Suprapubic skin (tissue), 4 donors: ENCODE measurements at places on chromosomes 5 and 9.

DNA sequence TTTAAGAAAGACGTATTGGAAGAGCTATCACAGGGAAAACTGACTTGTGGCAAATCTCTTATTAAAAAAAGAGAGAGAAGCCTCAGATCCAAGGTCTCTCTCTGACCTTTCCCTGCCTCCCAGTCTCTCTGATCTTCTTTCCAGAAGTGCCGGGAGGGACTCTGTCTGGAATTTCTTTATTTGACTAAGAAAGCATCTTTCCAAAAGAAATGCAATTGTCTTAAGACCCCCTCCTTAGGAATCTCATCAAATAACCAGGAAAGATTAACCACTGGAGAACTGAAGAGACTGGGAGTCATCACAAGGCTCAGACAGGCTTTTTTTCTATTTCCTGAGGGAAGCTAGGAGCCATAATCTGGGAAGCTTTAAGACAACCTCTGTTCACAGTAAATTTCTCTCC, 4.6 kb downstream of the C1QTNF3 start:
- no peak overlapping the region for H3K4me3 ChIP-seq
- peaks cover 10% of the 10 kb centered on the region for H3K4me1 ChIP-seq
- no peak overlapping the region for H3K27ac ChIP-seq
- H3K36me3 ChIP-seq = peaks cover 13% of the 10 kb centered on the region
- H3K27me3 ChIP-seq = no peaks in the 10 kb centered on the region

DNA sequence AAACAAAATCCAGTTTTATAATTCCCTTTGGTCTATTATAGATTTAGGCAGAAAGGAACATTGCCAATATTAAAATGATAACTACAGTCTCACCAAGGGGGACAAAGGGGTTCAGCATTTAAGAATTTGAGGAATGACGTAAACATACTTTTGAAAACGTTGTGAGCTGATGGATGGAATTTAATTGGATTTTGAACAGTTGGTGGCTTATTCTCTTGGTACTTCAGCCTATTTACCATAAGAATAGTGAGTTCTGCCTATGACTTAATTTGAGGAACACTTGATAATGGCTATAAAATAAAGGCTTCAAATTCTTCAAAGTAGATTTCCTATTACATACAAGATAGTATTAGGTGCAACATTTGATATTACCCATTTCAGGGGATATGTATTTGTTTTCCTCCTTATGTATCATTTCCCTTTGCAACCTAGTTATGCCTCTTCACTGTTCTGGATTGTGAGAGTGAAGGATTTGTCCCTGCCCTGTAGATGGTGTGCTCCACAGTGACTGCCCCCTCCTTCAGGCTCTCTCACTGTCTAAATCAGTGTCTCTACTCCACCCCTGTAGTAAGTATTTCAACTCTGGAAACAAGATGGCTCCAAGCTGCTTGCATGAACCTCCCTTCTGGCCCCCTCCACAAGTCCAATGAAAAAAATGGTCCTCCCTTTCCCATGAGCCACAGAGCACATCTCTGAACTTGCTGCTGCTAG, 225.6 kb downstream of the ARHGEF28 start:
- no peaks in the 10 kb centered on the region for H3K27me3 ChIP-seq
- DNase-seq = no peak
- H3K4me3 ChIP-seq = no peak overlapping the region
- H3K36me3 ChIP-seq = no peaks in the 10 kb centered on the region

DNA sequence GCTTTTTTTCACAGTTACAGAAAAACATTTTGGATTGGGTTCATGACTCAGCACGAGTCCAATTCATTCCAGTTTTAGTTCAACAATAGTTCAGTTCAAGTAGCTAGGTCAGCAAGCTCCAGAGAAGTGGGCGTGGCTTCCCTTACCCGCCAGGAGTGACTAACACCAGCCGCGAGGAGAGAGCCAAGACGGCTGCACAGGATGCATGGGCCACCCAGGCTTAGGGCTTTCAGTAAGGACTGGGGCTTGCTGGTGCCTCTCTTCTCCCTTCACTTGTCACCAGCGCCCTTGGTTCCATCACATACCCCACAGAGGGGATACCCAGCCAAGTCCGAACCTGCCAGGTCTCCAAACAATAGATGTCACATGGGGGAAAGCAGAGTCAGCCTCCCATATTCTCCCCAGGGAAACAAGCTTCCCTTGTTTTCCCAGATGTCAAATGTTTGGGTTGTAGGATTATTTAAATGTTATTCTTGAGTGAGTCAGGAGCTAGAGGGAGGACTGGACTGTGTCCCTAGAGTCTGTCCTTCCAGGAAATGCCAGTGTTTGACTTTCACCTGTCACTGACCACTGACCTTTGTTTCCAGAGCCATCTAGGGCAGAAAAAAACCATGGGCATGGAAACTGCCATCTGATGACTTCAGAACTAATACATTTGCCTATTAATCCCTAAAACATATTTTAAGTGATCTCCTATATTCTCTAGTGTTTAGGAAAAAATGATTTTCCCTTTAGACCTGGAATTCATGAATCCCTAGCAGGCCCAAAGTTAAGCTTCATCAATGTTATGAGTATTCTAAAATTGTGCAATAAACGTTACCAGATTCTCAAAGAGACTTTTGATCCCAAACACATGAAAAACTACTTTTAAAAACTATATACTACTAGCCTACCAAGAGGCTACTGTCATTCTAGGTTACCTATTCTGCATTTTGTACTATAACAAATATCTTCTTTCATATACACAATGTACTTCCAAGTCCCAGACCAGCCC, 51.9 kb downstream of the NIPAL4 start:
- peak overlapping the region; percentile 70 for H3K27ac ChIP-seq
- H3K27me3 ChIP-seq = no peaks in the 10 kb centered on the region
- no peaks in the 10 kb centered on the region for H3K36me3 ChIP-seq
- DNase-seq = peak; percentile 95

DNA sequence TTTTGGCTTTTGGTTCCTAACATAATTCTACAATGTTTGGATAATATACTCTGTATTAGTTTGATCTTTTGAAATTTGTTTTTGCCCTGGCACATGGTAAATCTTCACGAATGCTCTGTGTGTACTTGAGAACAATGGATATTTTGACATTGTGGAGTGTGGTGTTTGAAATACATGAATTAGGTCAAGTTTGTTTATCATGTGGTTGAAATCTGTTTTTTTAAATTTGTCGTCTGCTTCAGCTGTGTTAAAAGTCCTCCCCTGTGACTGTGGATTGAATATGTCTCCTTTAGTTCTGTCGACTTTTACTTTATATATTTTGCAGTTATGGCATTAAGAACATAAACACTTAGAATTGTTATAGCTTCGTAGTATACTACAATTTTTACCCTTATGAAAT, 60.3 kb downstream of the DUSP1 start:
- no peak overlapping the region for H3K4me3 ChIP-seq
- peaks cover 25% of the 10 kb centered on the region for H3K4me1 ChIP-seq

DNA sequence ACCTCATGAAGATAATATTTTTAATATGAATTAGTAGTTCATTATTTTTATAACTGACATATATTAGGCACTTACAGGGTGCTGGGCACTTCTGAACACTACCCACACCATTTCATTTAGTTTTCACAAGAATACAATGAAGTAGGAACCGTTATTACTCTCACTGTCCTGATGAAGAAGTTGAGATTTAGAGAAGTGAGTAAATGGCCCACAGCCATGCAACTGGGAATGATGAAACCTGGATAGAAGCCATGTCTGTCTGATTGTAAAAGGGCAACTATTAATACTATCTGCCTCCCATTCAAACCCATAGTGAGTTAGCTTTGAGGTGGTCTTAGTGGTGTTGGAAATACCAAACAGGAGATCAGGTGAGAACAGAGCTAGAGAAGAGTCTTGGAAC, 29.6 kb upstream of the OTULINL start:
- no peaks in the 10 kb centered on the region for H3K27me3 ChIP-seq
- peaks cover 1% of the 10 kb centered on the region for H3K4me1 ChIP-seq
- H3K36me3 ChIP-seq = no peaks in the 10 kb centered on the region
- no peak for DNase-seq
- H3K27ac ChIP-seq = no peak overlapping the region

GRCh38 chr5:43193181-43193893, 1.3 kb downstream of the NIM1K start:
- DNase-seq = no peak
- peaks cover 8% of the 10 kb centered on the region for H3K27me3 ChIP-seq
- H3K27ac ChIP-seq = peak overlapping the region; percentile 64
- H3K4me3 ChIP-seq = peak overlapping the region; percentile 66
- peaks cover 28% of the 10 kb centered on the region for H3K4me1 ChIP-seq

GRCh38 chr9:110880189-110880588, 158.1 kb downstream of the LPAR1 start:
- no peak overlapping the region for H3K4me3 ChIP-seq
- H3K36me3 ChIP-seq = peaks cover 4% of the 10 kb centered on the region
- no peak overlapping the region for H3K27ac ChIP-seq
- no peaks in the 10 kb centered on the region for H3K4me1 ChIP-seq
- H3K27me3 ChIP-seq = no peaks in the 10 kb centered on the region

- no peak overlapping the region for H3K4me3 ChIP-seq
- H3K27ac ChIP-seq = no peak overlapping the region
- H3K36me3 ChIP-seq = no peaks in the 10 kb centered on the region
- no peak for DNase-seq
- H3K27me3 ChIP-seq = no peaks in the 10 kb centered on the region
These were observed 199.4 kb downstream of the ESM1 start for GRCh38 chr5:54785729-54786591.

DNA sequence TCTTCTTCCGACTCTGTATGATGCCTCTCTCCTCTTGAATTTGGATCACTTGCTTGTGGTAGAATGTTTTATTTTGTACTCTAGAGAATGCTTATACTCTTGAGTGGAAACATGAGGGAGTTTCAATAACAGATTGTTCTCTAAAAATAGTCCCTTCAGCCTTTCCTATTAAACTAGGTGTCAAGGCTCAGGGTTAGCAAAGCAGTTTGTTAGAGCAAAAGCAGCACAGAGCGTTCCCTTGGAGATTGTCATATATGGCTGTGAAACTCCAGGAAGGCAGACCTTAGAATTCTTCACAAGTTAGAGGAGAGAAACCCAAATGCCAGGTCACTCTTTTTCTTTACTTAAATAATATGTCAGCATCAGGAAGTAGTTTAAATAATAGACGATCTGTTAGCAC, 33.0 kb downstream of the MAMDC2 start:
- H3K4me1 ChIP-seq = peaks cover 28% of the 10 kb centered on the region
- H3K36me3 ChIP-seq = no peaks in the 10 kb centered on the region
- H3K4me3 ChIP-seq = no peak overlapping the region
- no peaks in the 10 kb centered on the region for H3K27me3 ChIP-seq
- DNase-seq = no peak

DNA sequence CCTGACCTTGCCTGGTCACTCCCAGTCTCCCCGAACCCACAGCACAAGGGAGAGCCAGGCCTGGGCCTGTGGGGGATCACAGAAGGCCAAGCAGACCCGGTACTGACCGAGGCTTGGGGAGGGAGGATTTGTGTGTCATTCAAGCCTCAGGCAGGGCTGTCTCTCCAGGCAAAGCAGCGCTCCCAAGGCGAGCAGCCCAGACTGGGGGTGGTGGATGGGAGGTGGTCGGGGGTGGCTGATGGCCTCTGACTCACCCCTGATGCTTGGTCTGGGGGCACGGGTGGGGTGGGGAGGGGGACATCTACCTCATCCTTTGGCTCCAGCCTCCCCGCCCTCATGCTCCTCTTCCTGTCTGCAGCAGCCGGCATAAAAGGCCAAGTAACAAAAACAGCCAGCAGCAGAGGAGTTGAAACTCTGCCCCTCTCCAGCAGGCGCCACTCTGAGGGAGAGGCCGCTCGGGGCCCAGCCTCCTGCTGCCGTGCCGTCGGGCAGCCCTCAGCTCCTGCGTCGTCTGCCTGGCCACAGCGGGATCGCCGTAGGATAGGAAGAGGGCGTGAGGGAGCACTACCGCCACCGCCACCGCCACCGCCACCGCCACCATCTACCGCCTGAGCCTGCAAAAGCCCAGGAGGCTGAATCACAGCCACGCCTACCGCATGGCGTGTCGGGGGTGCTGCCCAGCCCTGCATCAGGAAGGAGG, 166.0 kb downstream of the OLFM1 start:
- no peak overlapping the region for H3K4me3 ChIP-seq
- DNase-seq = no peak
- H3K4me1 ChIP-seq = peaks cover 8% of the 10 kb centered on the region
- H3K27ac ChIP-seq = no peak overlapping the region

GRCh38 chr5:41519801-41520200, 9.4 kb upstream of the PLCXD3 start:
- H3K27me3 ChIP-seq = no peaks in the 10 kb centered on the region
- H3K27ac ChIP-seq = no peak overlapping the region
- H3K36me3 ChIP-seq = no peaks in the 10 kb centered on the region

DNA sequence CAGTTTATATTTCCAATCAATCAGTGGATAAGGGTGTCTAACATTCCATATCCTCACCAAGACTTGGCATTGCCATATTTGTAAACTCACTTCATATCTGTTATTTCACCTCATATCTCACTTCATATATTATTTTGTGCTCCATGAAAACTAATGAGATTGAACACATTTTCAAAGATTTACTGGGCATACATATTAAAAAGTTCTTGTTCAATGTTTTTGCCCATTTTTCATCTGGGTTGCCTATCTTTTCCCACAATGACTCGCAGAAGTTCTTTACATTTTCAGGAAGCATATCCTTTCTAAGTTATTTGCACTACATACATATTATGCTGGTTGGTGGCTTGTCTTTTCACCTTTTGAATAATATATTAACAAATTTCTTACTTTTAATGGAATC, 15.3 kb downstream of the ZNF510 start:
- H3K36me3 ChIP-seq = peaks cover 91% of the 10 kb centered on the region
- H3K27ac ChIP-seq = no peak overlapping the region
- H3K4me1 ChIP-seq = no peaks in the 10 kb centered on the region
- no peak for DNase-seq
- H3K27me3 ChIP-seq = no peaks in the 10 kb centered on the region
- no peak overlapping the region for H3K4me3 ChIP-seq

- no peak overlapping the region for H3K4me3 ChIP-seq
- H3K27me3 ChIP-seq = peaks cover 30% of the 10 kb centered on the region
- peak; percentile 46 for DNase-seq
- H3K4me1 ChIP-seq = peaks cover 10% of the 10 kb centered on the region
- no peaks in the 10 kb centered on the region for H3K36me3 ChIP-seq
- no peak overlapping the region for H3K27ac ChIP-seq
These were observed 4.5 kb upstream of the HMCN2 start for GRCh38 chr9:130260816-130261765.

DNA sequence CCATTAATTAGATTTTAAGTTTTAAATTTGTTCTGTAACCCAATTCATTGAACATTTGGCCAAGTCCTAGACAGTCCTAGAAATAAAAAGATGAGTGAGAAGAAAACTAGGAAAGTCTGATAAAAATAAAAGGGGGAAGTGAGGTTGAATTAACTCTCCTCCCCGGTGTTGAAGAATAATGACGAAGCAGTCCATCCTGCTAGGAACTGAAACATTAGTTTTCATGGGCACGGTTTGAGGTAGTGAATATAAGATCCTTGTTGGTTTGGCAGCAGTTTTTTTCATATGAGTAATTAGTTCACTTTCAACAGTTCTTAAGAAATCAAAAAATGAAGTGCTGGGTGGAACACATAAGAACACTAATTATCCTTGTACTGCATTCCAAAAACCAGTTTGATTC, 103.1 kb downstream of the MTREX start:
- no peak overlapping the region for H3K4me3 ChIP-seq
- no peaks in the 10 kb centered on the region for H3K4me1 ChIP-seq
- H3K36me3 ChIP-seq = peaks cover 15% of the 10 kb centered on the region
- no peak for DNase-seq

GRCh38 chr5:127705120-127705892, 2.1 kb downstream of the CCDC192 start:
- H3K36me3 ChIP-seq = no peaks in the 10 kb centered on the region
- no peaks in the 10 kb centered on the region for H3K27me3 ChIP-seq
- no peak for DNase-seq
- H3K4me1 ChIP-seq = peaks cover 9% of the 10 kb centered on the region
- H3K27ac ChIP-seq = no peak overlapping the region
